IMR-90 (cell line): ENCODE measurements at places on chromosomes 7 and 10. TPM values are rescaled to one million over a fixed set of nuclear protein-coding genes. Genes with fewer than 3 reads are reported as not detected.

- H3K4me1 ChIP-seq: no peaks in the 10 kb centered on the region
- H3K36me3 ChIP-seq: no peaks in the 10 kb centered on the region
- peaks cover 12% of the 10 kb centered on the region for H3K27me3 ChIP-seq
- no peak overlapping the region for H3K4me3 ChIP-seq
- H3K27ac ChIP-seq: no peak overlapping the region
Observed at GRCh38 chr10:29841724-29842649, 207.2 kb upstream of the SVIL start.

DNA sequence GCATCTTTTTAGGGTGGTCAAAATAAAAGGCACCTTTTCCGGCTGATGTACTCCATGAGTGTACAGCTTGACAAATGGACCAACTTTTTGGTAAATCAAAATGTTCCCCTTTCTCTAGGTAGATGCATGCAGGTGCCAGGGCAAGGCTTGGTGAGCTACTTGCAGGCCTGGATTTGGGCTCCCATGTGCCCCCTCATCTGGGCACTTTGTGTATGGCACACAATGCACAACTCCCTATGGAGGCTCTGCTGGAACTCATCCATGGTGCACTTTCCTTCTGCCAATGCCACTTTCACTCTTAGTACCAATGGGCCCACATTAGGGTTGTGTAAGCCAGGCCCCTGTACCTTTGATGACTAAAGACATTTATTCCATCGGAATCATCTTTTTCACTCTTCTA lies 300.8 kb downstream of the SDHAF3 start:
- H3K27ac ChIP-seq: no peak overlapping the region
- DNase-seq: no peak
- no peak overlapping the region for H3K4me3 ChIP-seq

DNA sequence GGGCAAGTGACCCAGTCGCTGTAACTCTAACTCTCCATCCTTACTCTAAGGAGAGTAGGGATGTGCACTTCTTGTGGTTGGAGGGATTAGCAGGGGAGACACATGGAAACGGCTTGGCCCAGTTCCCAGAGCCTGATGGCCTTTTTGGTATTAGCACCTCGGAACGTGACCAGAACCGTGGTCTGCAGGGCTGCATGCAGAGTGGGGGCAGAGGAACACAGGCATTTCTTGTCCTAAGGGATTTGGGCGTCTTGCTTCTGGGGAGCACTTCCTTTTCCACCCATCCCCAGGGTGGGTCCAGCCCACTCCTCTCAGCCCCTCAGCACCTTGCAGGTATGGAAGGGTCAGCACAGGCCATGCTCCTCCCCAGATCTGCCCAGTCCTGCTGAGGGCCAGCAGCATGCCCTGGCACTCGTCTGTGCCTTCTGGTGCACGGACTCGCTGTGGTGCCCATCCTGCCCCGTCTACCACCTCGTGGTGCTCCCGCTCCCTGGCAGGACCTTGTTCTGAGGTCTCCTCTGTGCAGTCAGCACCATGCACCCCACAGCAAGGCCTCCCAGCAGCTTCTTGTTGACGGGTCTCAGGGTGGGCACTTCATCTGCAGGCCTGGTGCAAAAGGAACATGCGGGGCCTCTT lies 109.6 kb downstream of the ACTR3B start:
- H3K27me3 ChIP-seq: no peaks in the 10 kb centered on the region
- H3K36me3 ChIP-seq: no peaks in the 10 kb centered on the region
- no peak for DNase-seq
- no peaks in the 10 kb centered on the region; the same call in 1 of the 2 replicates for H3K4me1 ChIP-seq
- no peak overlapping the region for H3K4me3 ChIP-seq

MAGI2 gene
- total RNA-seq: 17.9 and 27.2 TPM in 2 replicates

GRCh38 chr10:5812283-5813090 lies 747 bp downstream of the GDI2 start:
- peak overlapping the region; percentile 81 for H3K4me3 ChIP-seq
- peaks cover 8% of the 10 kb centered on the region for H3K4me1 ChIP-seq
- no peaks in the 10 kb centered on the region for H3K27me3 ChIP-seq
- H3K36me3 ChIP-seq: peaks cover 2% of the 10 kb centered on the region; the same call in 1 of the 2 replicates
- peak overlapping the region; percentile 99 for H3K27ac ChIP-seq
- no peak for DNase-seq
